Left hindlimb (tissue), 1 donor: ENCODE measurements at places on chromosomes 4 and X.

- DNase-seq = no peak
These were observed 52.2 kb downstream of the ADRA2C start for GRCh38 chr4:3818371-3818770.

DNA sequence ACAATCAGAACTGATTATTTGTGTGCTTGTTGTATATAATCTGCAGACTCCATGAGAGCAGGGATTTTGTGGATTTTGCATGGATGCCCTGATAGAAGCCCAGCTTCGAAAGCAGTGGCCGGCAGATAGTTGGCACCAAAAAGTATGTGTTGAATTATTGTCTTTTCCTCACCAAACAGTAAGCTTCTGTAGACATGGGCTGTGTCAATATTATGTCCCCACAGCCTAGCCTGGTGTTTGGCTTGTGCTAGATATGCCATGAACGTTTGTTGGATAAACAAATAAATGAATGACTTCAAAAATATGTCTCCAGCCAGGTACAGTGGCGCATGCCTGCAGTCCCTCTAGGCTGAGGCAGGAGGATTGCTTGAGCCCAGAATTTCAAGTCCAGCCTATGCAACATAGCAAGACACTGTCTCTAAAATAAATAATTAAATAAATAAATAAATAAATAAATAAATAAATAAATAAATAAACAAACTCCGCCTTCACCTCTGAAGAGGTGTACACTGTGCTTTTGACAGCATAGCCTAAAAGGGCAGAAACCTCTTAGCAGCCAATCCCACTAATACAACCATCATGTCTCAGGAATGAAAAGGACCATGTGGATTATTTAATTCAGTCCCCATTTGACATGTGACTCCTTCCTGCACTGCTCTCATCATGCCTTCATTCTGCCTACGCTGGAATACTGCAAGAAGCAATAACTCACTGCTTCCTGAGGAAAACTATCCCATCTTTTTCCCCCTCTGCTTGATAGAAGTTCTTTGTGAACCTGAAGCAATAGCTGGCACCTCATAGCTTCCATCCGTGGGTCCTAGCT is 335.2 kb downstream of the FBXW7 start:
- no peak for DNase-seq

- no peak for DNase-seq
These were observed 25.5 kb upstream of the USO1 start for GRCh38 chr4:75698963-75699228.

GRCh38 chr4:3128976-3129375 is 54.5 kb downstream of the HTT start:
- DNase-seq = no peak

DNA sequence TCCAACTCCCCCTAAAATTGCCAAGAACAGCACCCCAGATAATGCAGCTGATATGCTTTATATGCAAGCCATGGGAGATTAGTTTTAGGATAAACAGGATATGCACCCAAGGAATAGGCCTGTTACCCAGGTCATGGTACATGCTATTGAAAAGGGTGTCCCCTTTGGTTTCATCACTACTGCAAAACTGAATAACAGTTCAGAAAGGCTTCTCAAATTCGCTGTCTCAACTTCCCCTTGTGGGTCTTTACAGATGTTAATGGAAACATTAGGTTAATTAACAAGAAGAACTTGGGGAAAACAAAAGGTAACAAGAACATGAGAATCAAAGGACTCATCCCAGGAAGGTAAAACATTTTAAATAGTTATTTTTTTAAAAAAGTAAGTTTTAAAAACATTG is 318.7 kb downstream of the PRR32 start:
- DNase-seq = no peak

GRCh38 chrX:132169554-132169953 is 41.7 kb upstream of the FRMD7 start:
- no peak for DNase-seq

DNA sequence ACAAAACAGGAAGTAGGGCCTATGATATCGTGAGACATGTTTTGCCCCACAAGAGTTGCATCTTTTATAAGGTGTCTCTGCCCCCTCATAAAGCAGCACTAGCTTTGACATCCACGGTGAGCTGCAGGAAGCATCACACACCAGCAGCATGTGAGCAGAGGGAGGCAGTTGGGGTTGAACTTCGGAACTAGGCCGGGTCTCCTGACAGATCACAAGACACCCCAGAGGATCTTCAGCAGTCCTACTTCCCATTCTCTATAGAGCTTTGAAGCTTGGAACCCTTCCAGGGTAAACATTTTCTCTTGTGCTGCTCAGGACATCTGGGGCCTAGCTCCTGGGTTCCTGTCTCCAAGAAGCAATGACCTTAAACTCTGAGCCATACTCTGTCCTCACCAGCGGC is 27.5 kb downstream of the YY2 start:
- DNase-seq = no peak

DNA sequence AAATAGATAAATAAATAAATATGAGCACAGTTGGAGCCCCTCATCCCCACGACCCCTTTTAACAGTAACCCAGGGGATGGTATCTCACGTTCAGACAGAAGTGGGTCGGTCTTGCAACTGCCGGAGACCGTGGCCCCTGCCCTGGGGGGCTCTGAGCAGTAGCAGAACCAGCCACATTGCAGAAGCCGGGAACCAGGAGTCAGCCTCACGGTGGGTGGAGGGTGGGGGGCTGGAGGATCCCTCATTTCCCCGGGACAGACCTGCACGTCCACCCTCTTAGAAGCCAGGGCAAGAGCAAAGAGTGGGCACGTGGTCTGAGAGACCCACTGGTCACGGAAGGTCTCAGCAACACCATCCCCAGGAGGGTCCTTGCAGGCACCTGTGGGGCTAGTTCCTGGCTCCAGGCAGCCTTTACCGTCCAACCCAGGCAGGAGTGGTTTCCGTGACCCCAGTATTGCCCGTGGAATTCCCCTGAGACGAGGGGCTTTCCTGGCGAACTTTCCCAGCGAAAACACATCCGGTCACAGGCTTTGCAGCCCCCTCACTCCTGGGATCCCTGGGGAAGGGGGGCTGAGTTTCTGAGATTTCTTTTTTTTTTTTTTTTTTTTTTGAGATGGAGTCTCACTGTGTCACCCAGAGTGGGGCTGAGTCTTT is 8.8 kb upstream of the IL3RA start:
- no peak for DNase-seq

DNA sequence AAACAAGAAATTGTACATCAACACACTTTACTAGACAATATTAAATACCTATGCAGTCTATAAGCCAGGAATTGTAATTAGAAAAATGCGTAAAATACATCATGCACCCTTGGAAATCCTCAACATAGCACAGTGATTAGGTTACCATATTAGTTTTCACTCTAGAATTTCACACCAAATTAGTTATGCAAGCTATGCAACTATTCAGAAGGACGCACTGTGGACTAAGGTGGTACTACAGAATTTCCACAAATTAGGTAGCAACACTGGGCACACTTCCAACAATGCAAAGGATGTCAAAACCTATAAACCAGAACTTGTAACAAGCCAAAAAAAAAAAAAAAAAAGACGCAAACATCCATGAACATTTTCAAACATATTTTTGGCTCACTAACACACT is 71.1 kb upstream of the ZCCHC13 start:
- no peak for DNase-seq

- no peak for DNase-seq
These were observed 4.5 kb upstream of the TREX2 start for GRCh38 chrX:153450114-153450948.

GRCh38 chr4:62274782-62275181 is 1074.7 kb downstream of the ADGRL3 start:
- DNase-seq = no peak

GRCh38 chr4:105436414-105436813 is 37.4 kb downstream of the PPA2 start:
- no peak for DNase-seq

GRCh38 chr4:157172011-157172410 is 48.5 kb upstream of the GRIA2 start:
- DNase-seq = no peak

DNA sequence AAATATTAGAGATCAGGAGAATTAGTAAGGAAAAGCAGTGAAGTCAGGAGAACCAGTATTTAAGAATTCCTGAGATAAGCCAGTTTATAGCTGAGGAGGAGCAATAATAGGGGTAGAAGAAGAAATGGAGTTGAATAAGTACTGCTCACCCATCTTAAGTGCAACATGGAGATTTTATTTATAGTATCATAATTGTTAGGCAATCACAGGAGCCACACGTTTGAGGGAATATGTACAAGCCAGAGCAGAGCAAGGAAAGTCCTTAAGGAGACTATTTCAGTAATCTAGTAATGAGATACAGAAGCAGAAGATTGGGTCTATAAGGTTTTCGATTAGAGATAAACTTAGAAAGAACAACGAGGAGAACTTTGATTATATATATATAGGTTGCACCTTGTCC is 145.0 kb downstream of the KDM6A start:
- DNase-seq = no peak
